Neural crest cell (in vitro differentiated cells): ENCODE measurements at places on chromosomes 11 and 22.

- DNase-seq, result no peak
Observed at GRCh38 chr11:44332665-44333064, 22.7 kb upstream of the ALX4 start.

- peak; percentile 51 for DNase-seq
Observed at GRCh38 chr22:35467681-35468434, 67.9 kb downstream of the MCM5 start.

- DNase-seq, result no peak
Observed at GRCh38 chr11:122598971-122599370, 56.6 kb upstream of the UBASH3B start.

DNA sequence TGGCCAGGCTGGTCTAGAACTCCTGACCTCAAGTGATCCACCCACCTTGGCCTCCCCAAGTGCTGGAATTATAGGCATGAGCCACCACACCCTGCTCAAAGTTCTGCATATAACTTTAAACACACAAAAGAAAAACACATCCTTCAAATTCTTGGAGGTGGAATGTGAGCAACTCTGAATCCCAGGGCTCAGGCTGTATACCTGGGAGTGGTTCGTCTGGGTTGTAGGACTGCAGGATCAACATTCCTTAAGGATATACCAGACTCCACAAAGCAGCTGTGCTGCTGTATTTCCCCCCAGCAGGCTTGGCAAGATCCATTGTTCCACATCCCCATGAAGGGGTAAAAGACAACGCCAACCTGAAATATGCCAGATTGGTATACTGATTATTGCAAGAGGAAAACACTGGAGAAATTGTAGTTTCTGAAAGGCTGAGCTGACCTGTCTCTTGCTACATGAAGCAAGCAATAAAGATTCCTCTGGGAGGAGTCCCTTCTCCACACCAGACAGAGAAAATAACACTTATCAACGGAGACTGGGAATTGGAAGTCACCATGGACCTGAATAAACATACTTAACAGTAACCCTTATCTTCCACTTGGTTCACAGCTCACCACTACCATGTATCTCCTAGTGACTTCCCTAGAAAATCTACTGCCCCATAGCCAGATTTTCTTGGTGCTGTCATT lies 12.2 kb upstream of the RPS3 start:
- no peak for DNase-seq

DNA sequence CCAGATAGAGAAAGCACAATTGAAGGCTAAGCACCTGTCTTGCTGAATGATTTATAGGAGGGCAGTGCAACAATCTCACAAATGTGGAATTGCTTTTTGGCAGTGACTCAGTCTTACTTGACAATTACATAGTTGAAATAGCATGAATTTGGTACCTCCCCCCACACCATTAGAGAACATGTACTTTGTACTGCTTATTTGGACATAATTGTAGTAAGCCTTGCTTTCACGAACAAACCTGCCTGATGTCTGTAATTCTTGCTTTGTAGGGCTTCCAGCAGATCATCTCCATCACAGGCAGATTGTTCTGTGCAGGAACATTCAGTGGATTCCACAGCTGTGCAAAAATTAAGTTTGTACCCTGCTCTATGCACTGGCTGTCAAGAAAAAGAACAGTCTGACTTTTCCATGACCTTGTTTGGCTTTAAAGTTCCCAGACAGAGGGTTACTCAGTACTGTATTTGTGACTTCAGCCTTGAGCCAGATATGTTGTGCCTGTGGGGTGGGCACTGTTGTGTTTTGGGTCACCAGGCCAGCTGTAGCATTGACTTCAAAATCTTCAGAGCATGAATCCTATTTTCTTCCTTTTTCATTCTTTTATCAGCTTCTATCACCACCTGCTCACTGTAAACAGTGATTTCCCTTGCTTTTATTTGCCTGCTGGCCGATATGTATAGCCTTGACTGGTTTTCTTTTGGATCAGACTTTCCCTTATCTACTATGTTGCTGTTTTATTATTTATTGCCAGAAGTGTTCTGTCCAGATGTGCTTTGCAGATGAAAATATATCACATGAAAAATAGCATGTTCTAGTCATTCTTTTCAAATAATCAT lies 941.0 kb upstream of the CHORDC1 start:
- no peak for DNase-seq

DNA sequence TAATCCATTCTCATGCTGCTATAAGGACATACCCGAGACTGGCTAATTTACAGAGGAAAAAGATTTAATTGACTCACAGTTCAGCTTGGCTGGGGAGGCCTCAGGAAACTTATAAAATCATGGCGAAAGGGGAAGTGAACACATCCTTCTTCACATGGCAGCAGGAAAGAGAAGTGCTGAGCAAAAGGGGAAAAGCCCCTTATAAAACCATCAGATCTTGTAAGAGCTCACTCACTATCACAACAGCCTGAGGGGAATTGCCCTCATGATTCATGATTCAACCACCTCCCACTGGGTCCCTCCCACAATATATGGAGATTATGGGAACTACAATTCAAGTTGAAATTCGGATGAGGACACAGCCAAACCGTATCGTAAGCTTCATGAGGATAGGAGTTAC lies 3.8 kb upstream of the CYB5R2 start:
- no peak for DNase-seq

DNA sequence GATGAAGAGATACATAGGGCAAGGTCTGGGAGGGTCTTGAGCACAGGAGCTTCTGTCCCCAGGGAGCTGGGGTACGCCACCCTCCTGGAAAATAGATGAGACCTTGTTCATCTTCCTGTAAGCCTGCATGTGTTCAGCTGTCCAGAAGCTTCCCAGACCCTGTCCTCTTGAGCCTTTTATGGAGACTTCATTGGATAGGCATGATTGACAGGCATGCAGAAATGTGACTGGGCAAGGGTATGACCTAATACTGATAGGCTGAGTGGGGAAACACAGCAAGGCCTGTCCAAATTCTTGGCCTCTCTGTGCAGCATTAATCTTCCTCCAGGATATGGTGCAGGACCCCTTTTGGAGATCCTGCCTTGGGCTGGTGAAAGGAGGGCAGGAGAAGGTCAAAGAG lies 15.7 kb downstream of the ARCN1 start:
- DNase-seq, result no peak

DNA sequence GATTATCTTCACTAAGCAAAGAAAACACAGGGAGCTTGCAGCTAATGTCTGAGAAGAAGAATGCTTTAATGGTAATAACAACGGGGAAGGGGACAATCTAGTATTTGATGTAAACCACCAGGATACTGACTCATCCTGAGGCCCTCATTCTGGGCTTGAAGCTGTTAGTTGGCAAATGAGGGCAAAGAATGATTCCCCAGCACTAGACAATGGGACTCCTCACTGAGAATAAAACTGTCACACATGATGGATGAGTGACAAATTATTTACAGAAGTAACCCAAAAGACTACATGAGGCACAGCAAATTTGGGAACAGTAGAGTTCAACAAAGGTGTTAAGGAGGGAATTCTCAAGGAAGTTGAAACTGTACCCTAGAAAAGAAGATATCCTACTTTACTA lies 76.3 kb downstream of the FAM168A start:
- no peak for DNase-seq

GRCh38 chr11:75873417-75874221 lies 58.6 kb downstream of the UVRAG start:
- no peak for DNase-seq

GRCh38 chr11:8384199-8384821 lies 120.6 kb upstream of the LMO1 start:
- DNase-seq, result no peak

DNA sequence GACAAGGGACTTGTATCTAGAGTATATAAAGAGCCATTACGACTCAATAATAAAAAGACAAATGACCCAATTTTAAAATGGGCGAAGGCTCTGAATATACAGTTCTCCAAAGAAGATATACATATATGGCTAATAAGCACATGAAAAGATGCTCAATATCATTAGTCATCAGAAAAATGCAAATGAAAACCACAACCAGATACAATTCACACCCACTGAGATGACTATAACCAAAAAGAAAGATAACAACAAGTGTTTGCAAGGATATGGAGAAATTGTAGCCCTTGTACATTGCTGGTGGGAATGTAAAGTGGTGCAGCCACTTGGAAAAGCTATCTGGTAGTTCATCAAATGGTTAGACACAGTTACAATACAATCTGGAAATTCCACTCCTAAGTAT lies 96.3 kb downstream of the TRIM29 start:
- no peak for DNase-seq

GRCh38 chr11:32087597-32087996 lies 3.3 kb upstream of the RCN1 start:
- no peak for DNase-seq

- DNase-seq, result no peak
Observed at GRCh38 chr11:57653163-57653562, 3.5 kb upstream of the YPEL4 start.

DNA sequence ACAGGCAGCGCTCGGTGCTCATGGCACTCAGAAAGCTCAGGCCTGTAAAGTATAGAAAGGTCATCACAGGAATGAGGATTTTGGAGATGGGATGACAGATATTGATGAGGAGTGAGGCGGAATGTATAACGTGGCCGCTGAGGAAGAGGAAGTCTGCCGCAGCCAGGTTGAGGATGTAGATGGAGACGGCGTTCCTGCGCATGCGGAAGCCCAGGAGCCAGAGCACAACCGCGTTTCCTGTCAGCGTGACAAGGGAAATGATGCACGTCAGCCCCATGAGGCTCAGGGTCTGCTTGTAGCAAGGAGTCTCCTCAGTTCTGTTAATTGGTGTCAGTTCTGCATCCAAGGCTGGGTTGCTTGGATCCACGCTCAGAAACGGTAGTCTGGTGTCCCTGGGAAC lies 33.1 kb upstream of the MRGPRX1 start:
- no peak for DNase-seq

DNA sequence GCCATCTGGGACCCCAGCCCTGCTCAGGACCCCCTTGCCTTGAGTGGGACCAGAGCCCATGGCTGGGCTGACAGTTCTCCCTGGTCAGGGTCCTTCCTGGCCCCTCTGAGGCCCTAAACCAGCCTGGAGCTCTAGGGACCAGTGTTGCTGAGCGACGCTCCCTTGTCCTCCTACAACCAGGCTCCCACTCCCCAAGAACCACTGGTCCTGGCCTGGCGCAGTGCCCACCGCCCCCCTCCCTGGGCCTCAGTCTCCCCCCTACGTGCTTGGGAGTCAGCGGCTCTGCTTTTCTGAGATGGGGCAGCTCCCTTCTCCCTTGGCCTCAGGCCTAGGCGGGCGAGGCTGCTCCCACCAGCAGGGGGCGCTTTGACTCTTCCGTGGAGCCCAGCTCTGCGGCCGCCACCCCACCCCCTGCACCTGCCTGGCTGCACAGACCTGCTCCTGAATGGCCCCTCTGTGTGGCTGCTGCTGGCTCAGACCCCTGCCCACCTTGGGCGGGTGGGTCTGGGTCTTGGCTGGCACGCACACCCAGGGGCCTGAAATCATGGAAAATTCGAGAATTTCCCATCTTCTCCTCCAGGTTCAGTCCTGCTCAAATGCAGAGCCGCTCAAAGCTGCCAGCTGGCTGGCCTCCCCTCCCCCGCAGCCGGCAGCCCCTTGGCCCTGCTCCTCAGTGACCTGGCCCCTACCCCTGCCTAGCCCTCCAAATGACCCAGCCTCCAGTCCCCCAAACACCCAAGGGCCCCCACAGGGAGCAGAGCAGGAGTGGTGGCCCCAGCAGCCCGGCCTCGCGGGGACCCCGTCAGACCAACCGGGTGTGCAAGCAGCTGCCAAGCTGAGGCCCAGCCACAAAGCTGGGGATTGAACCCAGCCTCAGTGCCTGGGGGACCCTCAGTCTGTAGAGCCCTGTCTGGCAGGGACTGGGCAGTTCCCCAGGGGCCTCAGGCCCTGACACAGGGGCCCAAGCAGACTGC lies 9.1 kb downstream of the PRR33 start:
- DNase-seq, result peak; percentile 86

GRCh38 chr11:101091781-101092180 lies 37.8 kb downstream of the PGR start:
- DNase-seq, result no peak

- DNase-seq, result no peak
Observed at GRCh38 chr22:39669432-39669831, 98.9 kb downstream of the CACNA1I start.

GRCh38 chr11:35470616-35471015 lies 51.3 kb upstream of the SLC1A2 start:
- DNase-seq, result no peak

GRCh38 chr11:36402568-36403170 lies 106.6 kb downstream of the PRR5L start:
- no peak for DNase-seq

GRCh38 chr11:41498726-41499125 lies 39.3 kb upstream of the LRRC4C start:
- DNase-seq, result no peak

DNA sequence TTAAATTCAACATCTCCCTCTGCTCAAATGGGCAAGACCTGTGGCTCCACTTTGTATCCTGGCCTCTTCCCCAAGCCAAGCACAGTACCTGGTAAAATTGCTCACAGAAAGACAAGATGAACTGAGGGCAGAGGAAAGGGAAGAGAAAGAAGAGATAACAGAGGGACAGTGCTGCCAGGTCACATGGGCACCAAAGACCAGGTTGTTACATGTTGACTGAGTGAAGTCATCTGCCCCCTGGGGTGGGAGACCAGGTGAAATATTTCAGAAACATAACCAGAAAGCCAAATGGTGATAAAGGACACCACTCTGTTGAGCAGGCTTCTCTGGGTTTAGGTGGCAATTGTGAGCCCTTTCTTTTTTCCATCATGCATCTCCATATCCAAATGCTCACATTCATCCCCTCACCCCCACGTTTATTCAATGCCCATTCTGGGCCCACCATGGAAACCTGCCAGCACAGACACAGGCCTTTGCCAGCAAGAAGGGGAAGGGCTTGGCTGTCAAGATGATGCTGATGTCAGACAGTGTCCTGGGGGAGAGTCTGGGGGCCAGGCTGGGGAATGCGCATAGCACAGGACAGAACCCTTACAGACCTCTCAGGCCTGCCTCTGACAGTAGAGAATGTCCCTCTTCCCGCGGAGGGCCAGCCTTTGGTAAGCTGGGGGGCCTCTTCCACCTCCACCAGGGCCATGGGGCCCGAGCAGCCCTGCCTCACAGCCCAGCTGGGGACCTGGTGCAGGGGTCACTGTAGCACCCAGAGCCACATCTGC lies 51.6 kb downstream of the DGCR2 start:
- DNase-seq, result no peak

GRCh38 chr22:43179911-43180195 lies 7.1 kb downstream of the TTLL12 start:
- DNase-seq, result no peak

- no peak for DNase-seq
Observed at GRCh38 chr22:44782363-44782963, 30.1 kb downstream of the ARHGAP8 start.

DNA sequence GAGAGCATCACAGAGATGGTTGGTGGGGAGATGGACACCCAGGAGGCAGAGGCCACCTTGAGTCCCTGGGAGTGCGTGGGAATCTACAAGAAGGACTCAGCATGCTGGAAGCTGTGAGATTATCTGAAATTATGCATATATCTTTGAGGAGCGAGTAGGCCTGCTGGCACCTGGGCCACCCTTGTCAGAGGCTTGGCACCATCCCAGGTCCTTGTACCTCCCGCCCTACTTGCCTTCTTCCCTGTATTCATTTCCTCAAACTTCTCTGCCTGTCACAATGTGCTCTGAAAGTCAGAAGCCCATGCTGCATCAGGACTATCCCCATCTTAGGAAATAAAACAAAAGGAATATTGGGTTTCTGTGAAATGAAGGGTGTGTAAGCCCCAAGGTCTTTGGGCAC lies 133.0 kb upstream of the CSNK2A3 start:
- no peak for DNase-seq

- DNase-seq, result no peak
Observed at GRCh38 chr11:68340003-68340767, 27.8 kb downstream of the LRP5 start.
